ENCODE measurements at places on chromosomes 13 and 19. TPM values are rescaled to one million over a fixed set of nuclear protein-coding genes. Genes with fewer than 3 reads are reported as not detected.
A peak's percentile ranks its signal among the peaks of the same experiment; 100 is the strongest.

Gene CGB2
- 0.35 TPM for polyA plus RNA-seq

- no peak for DNase-seq
Measured at GRCh38 chr13:44283600-44283999, 90.0 kb upstream of the SERP2 start.

- DNase-seq, result no peak
Measured at GRCh38 chr19:4300589-4300988, 1.6 kb downstream of the TMIGD2 start.

Gene OR10H1
- polyA plus RNA-seq, result 0.04 TPM

DNA sequence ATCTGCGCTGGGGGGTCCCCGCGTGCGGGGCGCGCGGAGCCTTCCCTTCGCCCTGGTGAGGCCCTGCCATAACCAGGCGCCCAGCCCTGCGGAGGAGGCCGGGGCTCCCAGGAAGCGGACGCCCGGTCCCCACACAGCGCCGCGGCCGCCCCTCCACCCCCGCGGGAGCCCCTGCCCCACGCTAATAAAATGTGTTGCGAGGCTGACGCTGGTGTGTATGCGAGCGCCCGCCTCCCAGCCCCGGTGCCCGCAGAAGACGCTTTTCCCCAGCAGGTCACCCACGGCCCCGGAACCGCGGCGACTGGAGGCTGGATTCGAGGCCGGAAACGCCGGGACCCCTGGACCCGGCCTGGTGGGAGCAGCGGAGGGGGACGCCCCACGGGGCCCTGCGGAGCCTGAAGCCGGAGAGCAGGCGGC is 12.1 kb upstream of the CDC34 start:
- DNase-seq, result no peak

Gene PALM
- 63.6 TPM for polyA plus RNA-seq

GRCh38 chr19:48556163-48556562 is 4.2 kb downstream of the SULT2B1 start:
- DNase-seq, result no peak

GRCh38 chr13:106753251-106753650 is 185.3 kb upstream of the ARGLU1 start:
- DNase-seq, result no peak

GRCh38 chr19:8576273-8576993 is 809 bp downstream of the MYO1F start:
- no peak for DNase-seq

GRCh38 chr13:24160458-24161009 is at the start of gene SPATA13:
Gene SPATA13 (plus strand): TSS chr13:24160720. CDS start chr13:24222930, 62,210 bp downstream.
- DNase-seq, result peak; percentile 81

DNA sequence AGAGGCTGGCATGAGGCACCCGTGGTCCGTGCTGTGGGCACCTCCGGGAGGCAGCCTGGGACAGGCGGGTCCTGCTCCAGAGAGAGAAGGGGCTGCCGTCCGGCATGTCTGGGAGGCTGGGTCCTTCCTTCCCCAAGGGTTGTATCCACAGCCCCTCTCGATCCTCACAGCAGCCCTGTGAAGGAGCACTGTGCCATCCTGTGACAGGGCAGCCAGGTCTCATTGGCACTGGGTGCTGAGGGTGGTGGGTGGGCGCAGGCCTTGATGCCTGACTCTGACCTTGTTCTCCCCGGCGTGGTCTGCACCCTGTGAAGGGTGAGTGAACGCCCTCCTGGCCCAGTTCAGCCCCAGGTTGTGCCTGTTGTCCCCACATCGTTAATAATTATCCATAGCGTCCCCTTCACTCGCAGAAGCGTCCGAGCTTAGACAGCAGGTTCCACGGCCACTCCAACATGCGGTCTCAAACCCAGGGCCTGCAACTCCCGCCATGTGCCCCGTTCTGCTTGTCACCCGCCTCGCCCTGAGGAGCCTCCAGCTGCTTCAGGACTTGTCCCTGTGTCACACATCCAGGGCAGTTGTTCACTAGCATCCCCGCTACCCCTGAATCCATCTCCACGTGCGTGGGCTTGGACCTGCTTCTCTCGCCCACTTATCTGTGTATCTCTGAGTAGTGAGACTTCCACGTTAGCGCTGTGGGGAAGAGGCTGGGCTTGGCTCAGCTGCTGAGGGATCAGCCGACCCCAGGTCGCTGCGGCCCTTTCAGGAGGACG is 10.6 kb downstream of the ATP11A start:
- no peak for DNase-seq

DNA sequence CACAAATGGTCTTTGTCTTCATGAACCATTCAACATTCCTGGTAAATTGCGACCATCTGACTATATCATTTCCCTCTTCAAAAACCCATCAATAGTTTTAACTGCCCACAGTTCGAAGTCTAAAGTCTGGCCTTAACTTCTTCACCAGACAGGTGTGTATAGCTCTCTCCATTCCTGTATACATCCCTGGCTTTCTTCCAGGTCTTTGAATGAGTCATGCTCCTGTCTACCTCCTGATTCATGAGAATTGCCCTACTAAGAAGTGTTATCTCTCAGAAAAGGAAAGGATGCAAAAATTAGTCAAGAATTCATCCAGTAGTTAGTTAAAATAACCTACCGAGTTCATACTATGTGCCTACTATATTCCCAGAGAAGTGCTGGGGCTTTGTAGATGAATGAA is 225.0 kb downstream of the TBC1D4 start:
- no peak for DNase-seq

- DNase-seq, result no peak
Measured at GRCh38 chr13:76723551-76724232, 162.5 kb downstream of the KCTD12 start.

DNA sequence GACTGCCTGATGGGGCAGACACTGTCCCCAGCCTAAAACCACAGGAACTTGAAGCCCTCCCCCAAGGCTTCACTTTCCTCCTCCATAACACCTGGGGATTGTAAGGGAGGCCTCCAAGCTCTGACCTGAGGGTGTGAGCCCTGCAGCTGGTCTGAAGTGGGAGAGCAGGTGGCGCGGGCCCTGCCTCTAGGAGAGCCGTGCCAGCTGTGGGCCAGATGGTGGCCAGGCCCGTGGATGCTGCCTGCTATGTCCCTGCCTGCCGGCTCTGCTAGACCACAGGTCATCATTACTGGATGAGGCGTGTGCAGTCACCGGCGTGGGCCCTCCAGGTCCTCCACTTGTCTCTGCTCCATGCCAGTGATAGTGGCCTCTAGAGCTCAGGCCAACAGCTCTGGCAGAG is 3.5 kb upstream of the KLHL26 start:
- no peak for DNase-seq

GRCh38 chr19:52336117-52336790 is at the start of gene ZNF610:
Gene ZNF610 (plus strand): TSS chr19:52336243. CDS start chr19:52349173, 12,930 bp downstream.
- peak; percentile 80 for DNase-seq

Gene MAB21L1
- 0.16 TPM for polyA plus RNA-seq

DNA sequence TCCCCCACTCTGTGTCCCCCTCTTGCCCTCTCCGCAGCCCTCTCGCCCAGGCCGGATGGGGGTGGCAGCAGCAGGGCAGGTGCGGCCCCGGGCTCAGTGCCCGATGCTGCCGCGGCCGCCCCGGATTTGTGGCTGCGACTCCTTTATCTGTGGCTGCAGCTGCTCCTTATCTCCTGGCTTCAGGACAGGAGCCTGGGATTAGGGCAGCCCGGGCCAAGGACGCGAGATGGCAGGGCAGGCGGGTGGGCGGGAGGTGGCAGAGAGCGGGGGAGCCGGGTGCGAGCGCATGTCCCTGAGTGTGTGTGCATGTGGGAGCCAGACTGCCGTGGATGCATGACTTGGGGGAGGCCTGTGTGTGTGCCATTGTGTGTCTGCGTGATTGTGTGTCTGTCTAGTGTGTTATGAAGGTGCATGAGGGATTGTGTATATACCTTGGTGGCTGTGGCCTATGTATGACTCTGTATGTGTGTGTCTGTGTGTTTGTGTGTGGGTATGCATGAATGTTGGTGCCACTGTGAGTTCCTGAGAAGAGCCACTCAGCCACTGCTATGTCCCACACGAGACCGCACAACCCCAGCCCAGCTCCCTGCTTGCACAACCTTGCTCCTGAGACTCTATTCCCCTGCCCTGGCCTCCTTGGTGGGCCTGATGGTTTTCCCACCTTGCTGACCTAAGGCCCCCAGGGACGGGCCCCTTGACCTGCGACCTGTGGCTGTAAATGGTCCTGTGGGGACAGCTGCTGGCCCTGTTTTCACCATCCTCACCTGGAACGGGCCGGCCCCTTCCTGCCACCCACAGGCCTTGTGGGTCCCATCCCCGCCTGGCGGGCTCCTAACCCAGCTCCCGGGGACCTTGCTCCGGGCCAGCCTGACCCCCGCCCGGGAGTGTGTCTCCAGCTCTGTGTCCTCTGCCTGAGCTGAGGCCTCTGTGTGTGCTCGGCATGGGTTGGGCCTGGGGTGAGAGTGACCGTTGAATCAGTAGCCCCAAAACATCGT is 5.3 kb upstream of the NRTN start:
- DNase-seq, result no peak

GRCh38 chr19:40803170-40803856 is 4.3 kb downstream of the EGLN2 start:
- no peak for DNase-seq

Gene MISP
- 6.6 TPM for polyA plus RNA-seq

DNA sequence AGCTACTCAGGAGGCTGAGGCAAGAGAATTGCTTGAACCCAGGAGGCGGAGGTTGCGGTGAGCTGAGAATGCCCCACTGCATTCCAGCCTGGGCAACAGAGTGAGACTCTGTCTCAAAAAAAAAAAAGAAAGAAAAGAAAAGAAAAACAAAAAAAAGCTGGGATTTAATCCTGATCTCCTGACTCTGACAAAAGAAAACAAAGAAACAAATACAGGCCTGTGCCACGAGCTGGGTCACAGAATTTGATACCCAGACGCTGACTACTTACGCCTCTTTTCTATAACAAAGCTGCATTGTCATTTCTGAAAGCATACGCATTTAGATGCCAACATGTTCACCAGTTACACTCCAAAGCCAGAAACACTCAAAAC is 18.2 kb upstream of the GTF2F2 start:
- DNase-seq, result no peak

Gene RNF6
- polyA plus RNA-seq, result 45.7 TPM

DNA sequence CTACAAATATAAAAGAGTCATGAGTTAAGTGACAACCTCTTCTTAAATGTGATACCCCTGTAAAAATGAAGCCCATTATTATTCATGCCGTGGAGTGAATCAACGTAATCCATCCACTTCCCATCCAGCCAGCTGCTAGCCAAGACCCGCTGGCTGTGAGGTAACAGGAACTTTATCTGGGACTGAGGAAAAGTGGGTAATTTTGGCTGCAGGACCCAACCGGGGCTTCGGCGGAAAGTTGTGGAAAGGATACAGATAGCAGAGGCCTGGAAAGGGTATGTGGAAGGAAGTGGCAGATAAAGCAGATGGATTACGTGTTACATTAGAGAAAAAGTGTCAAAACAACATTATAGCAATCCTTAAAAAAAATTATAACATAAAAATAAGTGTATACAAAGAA is 48.3 kb downstream of the SLC7A1 start:
- no peak for DNase-seq

Gene ZNF574
- polyA plus RNA-seq, result 12.6 TPM

GRCh38 chr19:50419580-50420035 is 870 bp downstream of the SPIB start:
- DNase-seq, result no peak

- no peak for DNase-seq
Measured at GRCh38 chr13:93750676-93751075, 524.1 kb downstream of the GPC6 start.

- no peak for DNase-seq
Measured at GRCh38 chr19:32252333-32252669, 93.1 kb upstream of the ZNF507 start.

GRCh38 chr19:48830088-48830487 is 6.2 kb downstream of the HSD17B14 start:
- no peak for DNase-seq

GRCh38 chr13:40390401-40390916 is 276.0 kb downstream of the FOXO1 start:
- DNase-seq, result no peak

DNA sequence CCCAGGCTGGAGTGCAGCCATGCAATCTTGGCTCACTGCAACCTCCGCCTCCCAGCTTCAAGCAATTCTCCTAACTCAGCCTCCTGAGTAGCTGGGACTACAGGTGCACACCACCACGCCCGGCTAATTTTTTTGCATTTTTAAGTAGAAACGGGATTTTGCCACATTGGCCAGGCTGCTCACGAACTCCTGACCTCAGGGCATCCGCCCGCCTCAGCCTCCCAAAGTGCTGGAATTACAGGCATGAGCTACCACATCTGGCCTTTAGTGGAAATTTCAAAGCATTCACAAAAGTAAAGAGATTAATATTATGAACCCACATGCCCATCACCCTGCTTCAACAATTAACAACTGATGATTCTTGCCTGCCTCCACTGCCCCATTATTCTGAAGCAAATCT is 20.5 kb upstream of the LATS2 start:
- no peak for DNase-seq

- DNase-seq, result no peak
Measured at GRCh38 chr13:103431856-103432255, 365.6 kb upstream of the SLC10A2 start.

DNA sequence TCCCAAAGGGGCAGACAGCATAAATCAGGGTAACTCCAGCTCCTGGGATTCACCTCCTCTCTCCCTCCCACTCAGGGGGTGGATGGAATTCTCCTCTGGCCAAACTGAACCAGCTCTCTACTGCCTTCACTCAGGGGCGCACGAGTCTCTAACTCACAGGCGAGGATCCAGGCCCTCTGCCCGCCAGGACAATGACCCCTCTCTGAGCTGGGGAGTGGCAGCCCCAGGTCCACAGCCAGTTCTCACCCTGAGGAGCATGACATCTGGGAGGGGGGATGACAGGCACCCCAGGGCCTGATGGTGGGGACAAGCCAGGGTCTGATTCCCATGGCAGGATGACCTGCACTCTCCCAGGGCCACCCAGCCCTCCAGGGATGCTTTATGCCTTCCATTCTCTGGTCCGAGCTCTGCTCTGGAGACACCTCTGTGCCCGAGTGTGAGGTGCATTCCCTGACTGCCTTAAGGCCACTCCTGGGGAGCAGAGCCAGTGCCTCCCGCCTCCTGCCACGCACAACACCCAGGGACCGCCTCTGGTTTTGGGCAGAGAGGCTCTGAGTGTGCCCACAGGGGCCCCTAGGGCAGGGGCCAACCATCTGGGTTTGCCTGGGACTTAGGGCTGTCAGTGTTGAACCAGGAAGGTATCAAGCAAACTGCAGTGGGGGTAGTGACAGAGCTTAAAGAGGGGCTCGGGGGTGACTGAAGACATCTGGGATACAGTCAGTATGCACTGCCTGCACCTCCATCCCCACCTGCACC is 66.2 kb downstream of the GNG7 start:
- no peak for DNase-seq

GRCh38 chr19:53333066-53333462 is 485 bp upstream of the ZNF845 start:
- no peak for DNase-seq

Gene KCNJ14
- 0.83 TPM for polyA plus RNA-seq

Data from left renal pelvis (tissue), 4 donors.